ENCODE measurements at places on chromosomes 5 and 9.

DNA sequence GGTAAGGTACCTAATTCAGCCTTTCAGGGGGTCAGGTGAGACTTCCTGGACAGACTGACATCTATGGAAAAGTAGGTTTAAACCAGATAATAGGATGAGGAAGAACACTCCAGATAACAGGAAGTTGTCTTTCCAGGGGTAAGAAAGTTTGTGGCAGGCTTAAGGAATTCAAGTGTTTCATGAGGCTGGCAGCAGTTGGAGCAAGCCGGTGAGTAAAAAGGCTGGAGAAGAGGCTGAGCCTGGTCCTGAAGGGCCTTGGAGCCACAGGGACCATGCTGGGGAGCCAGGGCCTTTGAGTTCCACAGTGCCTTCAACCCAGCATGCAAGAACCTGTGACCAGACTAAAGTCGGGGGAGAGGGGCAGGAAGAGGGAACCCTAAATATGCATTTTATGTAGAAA is 353.4 kb downstream of the SPOCK1 start:
- no peak for DNase-seq

DNA sequence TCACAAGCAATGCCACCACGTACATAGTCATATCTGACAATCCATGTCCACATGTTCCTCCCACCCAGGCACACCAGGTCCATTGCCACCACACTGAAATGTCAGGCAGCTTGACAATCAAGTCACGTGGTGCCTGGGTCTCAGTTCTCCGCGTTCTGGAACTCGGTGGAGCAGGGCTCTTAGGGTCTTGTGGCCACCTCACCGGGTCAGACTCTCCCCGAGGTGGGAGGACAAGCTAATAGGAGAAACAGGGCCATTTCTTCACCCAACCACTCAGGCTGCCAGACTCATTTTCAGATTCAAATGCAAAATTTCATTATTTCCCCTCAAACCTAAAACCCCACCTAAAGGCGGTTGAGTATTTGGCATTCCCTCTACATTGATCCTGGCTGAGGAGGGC is 200.5 kb upstream of the GAS1 start:
- DNase-seq = no peak

GRCh38 chr5:37703841-37704241 is 136.0 kb downstream of the GDNF start:
- no peak for DNase-seq

DNA sequence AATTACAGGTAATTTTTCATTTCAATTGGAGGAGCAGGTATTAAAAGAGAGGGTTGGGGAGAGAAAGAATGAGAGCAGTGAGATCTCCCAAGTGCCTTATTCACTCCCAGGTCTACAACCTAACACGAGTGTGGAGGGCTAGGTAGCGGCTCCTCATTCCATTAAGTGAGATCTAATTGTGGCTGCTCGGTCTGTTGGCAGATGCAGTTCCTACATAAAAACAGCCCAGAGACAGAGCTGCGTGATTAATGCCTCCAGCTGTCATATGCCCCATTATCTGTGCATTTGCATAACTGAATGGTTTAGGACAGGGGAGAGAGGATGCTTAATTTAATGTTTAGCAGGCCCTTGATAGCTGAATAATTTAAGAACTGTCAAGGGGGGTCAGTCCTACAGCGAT is 100.5 kb downstream of the PSAT1 start:
- DNase-seq = no peak

DNA sequence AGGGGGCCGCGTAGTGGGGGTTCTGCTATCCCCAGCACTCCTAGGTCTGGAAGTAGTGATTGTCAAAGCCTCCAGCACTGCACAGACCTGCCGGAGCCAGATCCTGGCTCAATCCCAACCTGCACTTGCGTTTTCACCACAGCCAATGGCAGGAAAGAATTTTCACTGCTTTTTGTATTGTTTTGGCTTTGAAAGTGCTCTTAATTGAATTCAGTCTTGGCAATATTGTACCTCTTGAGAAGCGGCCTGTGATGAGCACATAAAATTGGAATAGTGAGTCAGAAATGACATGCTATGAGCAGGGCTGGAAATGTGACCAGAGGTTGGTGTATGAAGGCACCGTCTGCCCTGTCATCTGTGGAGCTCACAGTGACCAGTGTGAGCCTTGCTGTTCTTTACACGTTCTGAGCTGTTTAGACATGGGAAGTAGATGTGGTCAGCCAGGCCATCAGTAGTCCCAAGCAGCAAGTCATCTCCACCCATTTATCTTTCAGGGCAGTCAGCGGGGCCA is 41.5 kb downstream of the SECISBP2 start:
- DNase-seq = no peak

- no peak for DNase-seq
Observed at GRCh38 chr5:6188976-6189375, 189.4 kb downstream of the MED10 start.

DNA sequence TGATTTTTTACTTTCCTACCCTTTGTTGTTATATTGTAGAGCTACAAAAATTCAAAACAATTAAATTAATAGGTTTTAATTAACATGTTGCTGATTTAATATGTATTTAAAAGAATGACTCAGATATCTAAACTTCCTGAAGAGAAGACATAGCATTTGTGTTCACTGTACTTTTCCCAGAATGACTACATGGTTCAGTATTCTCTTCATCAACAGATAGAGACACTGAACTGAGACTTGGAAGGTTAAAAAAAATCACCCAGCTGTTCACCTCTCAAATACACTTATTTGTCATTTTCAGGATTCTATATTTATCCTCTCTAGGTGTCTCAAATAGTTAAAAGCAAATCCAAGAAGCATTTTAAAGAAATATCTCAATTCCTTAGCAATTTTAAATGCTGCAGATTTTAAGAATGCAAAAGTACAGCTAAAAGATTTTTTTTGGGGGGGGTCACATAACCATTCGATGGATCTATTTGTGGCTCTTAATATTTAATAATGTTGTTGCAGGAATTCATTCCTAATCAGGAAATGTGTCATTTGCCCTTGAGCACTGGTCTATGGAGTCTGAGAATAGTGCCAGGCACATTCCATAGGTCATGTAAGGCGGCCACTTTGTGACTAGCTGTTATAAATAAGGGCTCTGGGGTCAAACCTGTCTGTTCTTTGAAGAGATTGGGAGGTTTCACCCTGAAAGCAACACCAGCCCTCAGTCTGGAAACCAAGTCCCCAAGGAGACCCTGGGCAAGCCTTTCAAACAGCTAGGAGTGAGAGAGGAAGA is 463.1 kb downstream of the NR2F1-AS1 start:
- DNase-seq = no peak

GRCh38 chr5:1720396-1721110 is 79.1 kb downstream of the MRPL36 start:
- no peak for DNase-seq

GRCh38 chr5:115686738-115687074 is 60.9 kb upstream of the TMED7 start:
- DNase-seq = no peak

DNA sequence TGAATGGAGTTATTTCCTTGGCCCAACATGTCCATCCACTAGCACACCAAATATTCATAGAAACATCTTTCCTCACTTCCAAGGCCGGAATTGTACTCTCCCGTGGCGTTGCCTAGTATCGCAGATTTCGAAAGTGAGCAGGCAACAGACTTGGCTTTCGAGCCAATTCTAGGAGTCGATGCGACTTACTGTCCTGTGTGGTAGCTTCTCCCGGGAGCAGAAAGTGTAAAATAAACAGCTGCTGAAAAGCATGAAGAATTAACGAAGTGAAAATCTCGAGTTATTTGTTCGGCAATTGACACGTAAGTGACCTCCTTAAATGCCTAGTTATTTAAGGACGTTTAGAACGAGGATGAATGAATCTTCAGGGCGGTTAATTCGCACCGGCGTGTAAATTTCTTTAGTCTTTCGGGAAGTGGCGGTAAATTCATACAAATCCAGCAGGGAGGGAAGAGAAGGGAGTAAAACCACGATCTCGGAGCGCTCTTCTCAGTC is 449 bp upstream of the PCSK5 start:
- no peak for DNase-seq

DNA sequence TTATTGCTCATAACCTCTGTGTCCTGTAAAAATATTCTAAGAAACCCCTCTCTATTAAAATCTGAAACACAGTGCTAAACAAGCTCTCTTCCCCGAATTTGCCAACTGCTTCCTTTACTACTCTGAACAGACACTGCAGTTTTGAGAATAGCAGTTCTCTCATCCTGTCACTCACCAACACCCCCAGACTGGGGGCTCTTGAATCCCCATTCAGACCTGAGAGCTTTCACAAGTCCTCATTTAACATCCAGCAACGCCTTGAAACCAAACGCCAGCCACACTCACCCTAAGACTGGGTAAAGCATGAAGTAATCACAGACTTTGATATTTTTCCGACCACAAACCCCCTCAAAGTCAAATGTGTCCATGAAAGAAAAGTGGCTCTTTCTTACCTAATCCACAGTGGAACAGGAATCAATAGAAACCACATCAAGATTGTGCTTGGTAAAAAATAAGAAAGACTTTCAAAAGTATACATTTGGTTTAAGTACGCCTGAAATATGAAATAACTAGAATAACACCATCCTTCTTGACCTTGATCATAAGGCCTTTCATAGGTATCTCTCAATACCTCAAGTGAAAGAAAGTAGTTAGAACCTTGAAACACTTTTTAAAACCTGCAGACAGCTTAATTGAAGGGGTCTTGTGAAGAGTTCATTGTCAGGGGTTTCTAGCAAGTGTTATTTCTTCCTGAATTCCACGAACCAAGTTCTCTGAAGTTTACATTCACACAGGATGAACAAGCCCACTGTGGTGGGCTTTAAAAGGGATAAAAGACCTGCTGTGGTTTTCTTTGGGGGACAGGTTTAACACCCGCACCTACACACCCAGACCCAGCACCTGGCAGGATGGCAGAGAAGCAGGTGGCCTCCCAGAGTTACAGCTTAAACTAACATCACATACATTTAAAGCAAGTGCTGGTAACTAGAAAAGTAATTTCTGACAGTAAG is 412.6 kb downstream of the MLLT3 start:
- DNase-seq = no peak

DNA sequence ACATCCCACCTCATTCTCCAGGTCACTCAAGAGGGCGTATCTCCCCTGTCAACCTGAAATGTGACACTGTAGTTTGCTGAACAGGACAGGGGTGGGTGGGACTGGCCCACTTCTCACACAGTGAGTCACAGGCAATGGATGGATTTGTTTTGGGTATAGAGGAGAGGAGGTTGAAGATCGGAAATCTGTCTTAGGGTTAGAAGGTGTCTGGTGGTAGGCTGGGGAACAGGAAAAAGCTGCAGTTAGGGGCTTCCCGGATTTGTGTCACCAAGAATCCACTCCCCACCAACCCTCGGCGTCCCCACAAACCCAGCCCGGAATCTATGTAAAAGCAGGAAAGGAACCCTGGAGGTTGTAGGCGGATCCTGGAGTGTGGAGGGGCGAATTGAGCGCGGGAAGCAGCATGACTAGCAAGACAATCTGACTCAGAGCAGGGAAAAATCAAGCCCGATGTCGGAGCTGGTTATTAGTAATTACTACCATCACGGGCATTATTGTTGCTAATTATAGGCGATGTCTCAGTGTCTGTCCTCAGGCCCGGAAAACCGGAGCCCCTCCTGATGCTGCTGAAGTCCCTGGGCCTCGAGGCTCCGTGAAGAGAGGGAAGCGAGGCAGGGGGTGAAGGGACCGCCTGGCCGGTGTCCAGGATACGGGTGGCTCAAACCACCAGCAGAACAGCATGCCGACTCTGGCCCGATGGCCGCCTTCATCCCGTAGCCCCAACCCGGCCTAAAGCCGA is 1.7 kb upstream of the IRX1 start:
- DNase-seq = no peak

GRCh38 chr9:100445903-100446549 is 19.1 kb downstream of the MSANTD3 start:
- DNase-seq = no peak

DNA sequence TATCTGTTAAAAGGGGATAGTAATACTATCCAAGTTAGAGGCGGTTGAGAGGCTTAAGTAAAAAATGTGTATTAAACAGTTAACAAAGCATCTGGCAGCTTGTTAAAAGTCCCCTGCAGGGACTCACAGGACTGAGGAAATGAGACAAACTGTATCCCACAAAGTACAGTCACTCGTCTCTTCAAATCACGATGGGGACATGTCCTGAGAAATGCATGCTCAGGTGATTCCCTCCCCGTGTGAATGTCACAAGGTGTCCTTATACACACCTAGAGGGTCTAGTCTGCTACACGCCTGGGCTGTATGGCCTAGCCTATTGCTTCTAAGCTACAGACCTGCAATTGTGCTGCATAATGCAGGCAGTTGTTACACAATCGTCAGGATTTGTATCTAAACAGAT is 237.0 kb downstream of the IRX2 start:
- no peak for DNase-seq

Measured in DMS153 (cell line).